ENCODE measurements at places on chromosomes 4 and X.

GRCh38 chr4:143273160-143273917, 63.3 kb upstream of the GAB1 start:
- no peak for DNase-seq

DNA sequence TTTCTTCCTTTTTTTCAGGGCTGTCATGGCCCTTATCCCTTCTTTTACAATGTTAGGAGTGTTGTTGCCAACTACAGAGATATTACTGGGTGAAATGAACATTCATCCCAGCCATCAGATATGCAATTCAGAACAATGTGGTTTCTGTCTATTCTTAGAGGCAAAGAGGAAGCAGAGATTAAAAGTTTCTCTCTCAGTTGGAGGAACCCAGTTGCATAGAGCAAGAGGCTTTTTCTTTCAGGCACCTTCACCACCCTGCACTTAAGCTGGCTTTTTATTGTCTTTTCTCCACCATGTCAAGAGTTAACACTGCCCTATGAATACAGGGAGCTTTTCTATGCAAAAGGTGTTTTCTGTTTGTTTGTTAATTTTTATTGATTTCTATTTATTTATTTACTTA, 1559.6 kb upstream of the IGFBP7 start:
- DNase-seq, result no peak

GRCh38 chr4:38802561-38803355, 1.8 kb downstream of the TLR1 start:
- DNase-seq, result no peak

DNA sequence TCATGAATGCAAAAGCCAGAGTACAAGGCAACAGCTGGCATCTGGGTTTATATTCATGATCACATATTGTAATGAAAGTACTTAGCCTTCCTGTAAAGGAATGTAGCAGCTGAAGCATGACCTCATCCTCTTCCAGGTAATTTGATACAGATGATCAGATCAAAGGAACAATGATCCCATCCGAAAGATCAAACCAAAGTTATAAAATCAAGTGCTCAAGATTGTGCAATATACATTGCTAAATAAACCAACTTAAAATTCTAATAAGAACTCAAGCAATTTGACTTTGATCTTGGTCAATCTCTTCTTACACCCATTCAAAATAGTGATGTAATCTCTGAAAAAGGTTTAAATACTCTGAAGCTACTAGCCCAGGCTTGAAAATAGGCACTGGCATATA, 113.1 kb upstream of the INPP4B start:
- no peak for DNase-seq

DNA sequence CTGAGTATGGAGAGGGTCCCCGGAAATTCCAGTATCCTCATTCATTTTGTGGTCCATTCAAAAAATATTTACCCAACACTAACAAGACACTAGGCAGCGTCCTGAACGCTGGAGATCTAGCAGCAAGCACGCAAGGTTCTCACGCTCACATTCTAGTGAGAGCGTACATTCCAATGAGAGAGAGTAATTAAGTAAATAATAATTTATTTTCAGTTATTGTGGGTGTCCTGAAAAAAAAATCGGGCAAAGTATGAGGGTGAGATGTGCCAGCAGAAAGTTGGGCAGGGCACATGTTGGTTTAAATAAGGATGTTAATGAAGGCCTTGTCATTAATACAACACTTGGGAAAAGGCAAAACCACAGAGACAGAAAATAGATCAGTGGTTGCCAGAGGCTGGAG, 4.0 kb upstream of the TMEM156 start:
- no peak for DNase-seq

DNA sequence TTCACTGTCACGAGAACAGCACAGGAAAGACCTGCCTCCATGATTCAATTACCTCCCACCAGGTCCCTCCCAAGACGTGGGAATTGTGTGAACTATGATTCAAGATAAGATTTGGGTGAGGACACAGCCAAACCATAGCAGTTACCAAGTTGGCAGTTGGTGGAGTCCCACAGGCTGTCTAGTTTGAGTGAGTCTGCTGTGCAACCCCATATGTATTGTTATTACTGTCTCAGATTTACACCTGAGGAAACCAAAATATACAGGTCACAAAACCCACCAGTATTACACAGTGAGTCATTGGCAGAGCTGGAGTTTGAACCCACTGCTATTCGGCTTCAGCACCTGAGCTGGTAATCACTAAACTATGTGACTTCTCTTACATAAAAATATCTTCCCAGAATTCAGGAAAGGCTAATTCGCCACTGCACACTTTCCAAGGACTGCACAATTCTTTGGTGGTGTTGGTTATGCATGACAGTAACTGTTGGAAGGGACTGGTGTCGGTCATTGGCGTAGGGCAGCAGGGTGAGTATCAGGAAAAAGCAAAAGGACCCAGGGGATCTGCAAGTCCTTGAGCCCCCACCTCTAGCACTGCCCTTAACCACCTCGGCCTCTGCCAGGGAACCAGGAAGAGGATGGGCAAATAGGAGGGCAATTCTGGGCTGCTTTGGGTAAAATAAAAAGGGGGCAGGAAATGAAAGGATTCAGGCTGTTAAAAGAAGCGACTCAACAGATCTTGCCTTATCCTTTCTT, 110.1 kb downstream of the USP46 start:
- no peak for DNase-seq

- no peak for DNase-seq
Measured at GRCh38 chr4:164876700-164877324, at the start of gene APELA. APELA (plus strand) TSS chr4:164877178; CDS start chr4:164877332, 154 bp downstream.

DNA sequence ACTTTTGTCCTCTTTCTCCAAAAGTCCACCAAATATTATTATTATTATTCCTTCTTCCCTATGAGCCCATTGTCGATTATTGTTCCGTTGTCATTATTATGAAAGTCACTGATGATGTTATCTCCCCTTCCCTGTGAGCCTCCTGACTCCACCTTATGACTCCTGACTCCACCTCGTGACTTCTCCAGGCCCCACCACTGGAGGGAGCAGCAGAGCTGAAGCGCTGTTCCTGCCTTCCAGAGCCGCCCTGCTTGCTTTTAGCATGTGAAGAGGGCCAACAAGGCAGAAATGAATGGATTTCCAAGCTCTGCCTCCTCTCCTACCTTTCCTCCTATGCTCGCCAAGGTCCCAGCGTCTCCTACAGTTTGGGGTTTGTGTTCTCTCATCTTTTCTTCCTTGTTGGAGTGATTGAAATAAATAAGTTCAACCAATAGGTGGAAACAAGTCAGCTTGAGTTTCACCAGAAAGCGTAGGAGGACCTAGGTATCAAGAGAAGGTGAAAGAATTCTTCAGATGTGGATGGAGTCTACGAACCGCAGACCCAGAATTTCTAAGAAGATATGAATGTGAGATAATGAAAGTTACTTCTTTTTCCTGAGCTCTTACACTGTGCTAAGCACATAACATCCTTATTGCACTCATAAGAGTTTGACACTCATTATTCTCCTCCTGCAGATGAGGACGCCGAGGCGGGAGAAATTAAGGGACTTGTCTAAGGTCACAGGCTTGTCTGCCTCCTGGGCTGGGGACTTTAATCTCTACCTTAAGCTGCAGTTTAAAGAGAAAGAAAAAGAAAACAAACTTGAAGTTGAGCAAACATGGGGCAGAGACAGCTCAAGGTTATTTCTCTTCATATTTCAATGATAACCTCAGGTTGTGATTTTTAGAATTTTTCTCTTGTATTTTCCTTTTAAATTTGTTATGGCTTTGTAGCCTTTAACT, 26.1 kb downstream of the IGSF1 start:
- no peak for DNase-seq

DNA sequence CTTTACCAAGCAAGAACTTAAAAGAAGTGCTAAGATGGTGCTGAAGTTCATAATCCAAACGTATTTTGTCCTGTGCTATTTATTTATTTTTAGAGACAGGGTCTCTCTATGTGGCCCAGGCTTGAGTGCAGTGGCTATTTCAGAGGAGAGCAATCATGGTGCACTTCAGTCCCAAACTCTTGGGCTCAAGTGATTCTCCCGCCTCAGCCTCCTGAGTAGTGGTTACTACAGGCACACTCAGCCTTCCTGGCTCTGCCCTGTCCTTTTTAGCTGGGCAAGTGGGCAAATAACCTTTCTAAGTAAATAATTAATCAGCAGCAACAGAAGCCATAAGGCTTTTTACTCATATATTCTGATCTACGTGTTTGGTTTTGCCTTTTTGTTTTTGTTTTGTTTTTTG, 2.6 kb downstream of the NSD2 start:
- DNase-seq, result no peak

DNA sequence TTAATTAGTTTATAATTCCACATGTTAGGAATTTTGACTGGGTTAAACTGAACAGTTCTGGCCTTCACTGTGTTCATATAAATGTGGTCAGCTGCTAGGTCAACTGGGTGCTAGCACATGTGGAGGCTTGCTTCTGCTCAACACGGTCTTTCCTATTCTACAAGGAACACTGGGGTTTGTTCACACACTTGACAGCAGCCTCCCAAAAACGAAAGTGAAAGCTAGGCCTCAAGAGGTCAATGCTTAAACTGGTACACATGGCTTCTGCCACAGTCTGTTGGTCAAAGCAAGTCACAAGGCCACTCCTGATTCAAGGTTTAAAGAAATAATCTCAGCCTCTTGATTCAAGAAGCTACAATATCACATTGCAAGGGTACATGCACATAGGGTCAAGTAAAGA, 126.5 kb downstream of the QDPR start:
- no peak for DNase-seq

DNA sequence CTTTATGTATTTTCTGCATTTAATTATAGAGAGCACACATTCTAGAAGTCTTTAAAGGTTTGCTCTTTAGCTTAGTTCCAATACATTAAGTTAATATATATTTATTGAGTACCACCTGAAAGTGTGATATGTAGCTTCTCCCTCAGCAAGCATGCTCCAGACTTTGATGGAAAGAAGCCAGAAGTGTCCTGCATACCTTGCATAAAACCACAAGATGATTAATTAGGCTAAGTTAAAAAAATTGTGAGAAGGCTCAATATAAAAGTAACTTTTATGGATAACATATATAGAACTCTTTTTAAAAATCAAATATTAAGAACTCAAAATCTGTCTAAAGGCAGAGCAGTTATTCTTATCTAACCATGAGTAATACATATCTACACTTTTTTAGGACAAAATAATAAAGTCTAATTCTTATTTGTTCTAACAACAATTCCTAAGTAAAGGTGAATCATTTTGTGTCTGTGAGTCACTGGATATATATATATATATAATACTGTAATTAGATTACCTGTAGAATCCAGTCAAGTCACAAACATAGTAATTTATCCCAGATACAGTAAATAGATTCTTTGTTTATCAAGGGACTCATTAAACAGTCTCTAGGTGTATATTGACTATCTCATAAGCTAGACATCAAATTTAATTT, 51.2 kb downstream of the INTS12 start:
- DNase-seq, result no peak

DNA sequence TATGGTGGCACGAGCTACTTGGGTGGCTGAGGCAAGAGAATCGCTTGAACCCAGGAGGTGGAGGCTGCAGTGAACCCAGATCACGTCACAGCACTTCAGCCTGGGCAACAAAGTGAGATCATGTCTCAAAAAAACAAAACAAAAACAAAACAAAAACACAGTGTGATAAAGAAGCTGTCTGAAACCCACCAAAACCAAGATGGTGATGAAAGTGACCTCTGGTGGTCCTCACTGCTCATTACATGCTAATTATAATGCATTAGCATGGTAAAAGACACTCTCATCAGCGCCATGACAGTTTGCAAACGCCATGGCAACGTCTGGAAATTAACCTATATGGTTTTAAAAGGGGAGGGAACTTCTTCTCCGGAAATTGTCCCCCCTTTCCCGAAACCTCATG, 29.4 kb upstream of the OPHN1 start:
- DNase-seq, result no peak

All from uterus (tissue), 4 donors.